ENCODE measurements at places on chromosomes 12 and 14.

DNA sequence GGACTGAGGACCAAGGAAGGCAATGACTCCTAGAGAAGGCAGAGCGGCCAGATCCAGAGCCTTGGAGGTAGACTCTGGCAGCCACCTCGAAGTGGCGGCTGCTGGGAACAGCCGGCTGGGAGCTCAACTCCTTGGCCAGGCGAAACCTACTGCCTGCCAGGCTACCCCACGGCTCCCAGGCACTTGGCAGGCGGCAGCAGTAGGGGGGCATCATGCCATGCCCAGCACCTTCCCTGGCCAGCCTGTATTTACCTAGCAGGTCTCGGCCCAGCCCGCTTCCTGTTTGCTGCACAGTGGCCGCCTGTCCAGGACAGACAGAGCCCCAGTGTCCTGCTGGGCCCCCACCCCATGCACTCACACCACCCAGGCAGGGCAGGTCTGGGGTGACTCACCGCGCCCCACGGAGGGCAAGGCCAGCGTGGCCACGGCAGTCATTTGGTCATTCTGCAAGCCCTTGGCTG is 10.2 kb downstream of the TRPV4 start:
- no peak for DNase-seq

DNA sequence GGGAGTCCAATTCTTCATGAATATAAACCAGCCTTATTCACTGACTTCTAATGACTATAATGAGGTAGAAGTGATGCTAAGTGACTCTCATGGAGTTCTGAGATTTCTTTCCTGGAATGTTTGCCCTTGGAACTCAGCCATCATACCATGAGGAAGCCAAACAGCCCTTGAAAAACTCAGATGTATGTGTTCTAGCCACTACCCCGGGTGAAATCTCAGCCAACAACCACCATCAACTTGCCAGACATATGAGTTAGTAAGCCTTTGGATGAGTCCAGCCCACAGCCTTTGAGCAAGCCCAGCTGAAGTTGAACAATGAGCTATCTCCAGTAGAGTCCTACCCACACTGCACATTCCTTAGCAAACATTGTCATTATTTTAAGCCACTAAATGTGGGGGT is 149.5 kb downstream of the SLC6A15 start:
- DNase-seq, result no peak

- peak; percentile 56 for DNase-seq
These were observed 17.7 kb downstream of the IRAK4 start for GRCh38 chr12:43776498-43776897.

- DNase-seq, result no peak
These were observed 211.1 kb upstream of the DAAM1 start for GRCh38 chr14:58977366-58977765.

- no peak for DNase-seq
These were observed 1630.4 kb upstream of the SEL1L start for GRCh38 chr14:83164016-83164415.

DNA sequence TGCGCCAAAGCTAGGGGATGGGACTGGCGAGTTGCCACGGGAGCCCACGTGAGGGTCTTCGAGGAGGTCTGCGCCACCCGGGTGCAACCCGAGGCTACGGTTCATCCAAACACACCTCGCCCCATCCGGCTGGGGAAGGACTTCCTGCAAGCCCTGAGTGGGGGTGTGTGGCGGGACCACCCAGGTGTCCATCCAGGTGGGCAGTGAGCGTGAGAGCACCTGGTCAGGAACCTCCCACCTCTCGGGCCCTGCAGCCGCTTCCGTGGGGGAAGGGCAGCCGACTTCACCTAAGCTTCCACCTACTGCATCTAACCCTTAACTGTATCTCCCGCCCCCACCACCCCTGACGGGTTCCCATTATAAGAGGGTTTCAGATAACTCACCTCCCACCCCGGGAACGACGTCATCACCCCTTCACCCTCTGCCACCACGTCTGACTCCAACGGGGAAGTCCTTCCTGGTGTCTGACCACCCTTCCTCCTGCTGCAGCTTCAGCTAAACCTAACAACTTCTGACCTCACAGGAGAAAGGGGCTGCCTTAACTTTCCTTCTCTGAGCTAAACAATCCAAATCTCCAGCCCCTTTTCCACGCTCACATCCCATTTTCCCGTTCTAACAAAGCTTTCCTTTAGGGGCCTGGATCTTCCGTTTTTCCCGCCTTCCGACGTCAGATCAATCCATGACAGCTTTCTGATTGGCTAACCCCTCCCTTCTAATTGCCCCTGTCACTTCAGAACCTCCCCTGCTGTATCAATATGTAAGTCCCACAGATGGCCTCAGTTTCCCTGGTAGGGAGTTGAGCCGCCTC is 27.4 kb upstream of the SMUG1 start:
- DNase-seq, result no peak
